ENCODE measurements at places on chromosomes 12 and 14.
A peak's percentile ranks its signal among the peaks of the same experiment; 100 is the strongest.

GRCh38 chr14:51847489-51847796 is 13.0 kb upstream of the GNG2 start:
- no peaks in the 10 kb centered on the region for H3K36me3 ChIP-seq
- DNase-seq, result no peak
- H3K27ac ChIP-seq, result no peak overlapping the region
- peak overlapping the region; percentile 70 for H3K4me3 ChIP-seq

- H3K27ac ChIP-seq, result no peak overlapping the region
- H3K4me3 ChIP-seq, result no peak overlapping the region
- DNase-seq, result no peak
- peaks cover 9% of the 10 kb centered on the region for H3K27me3 ChIP-seq
These were observed 769.4 kb downstream of the MED13L start for GRCh38 chr12:115507951-115508722.

DNA sequence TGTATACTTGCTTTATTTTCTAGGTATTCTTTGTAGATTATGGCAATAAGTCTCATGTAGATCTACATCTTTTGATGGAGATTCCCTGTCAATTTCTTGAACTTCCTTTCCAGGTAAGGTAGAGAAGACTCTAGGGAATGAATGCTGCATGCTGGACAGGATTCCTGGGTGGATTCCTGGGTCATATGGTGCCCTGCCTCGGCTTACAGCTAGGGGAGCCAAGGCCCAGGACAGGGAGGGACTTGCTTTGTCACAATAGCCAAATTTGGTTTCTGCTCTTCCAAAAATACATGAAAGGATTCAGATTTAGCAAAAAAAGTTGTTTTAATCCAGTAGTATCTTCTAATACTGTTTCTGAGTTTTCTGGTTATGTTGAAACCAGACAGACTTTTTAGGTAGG is 59.5 kb upstream of the ASPG start:
- no peak overlapping the region for H3K4me3 ChIP-seq
- H3K27ac ChIP-seq, result no peak overlapping the region
- peaks cover 10% of the 10 kb centered on the region for H3K27me3 ChIP-seq
- H3K36me3 ChIP-seq, result no peaks in the 10 kb centered on the region
- peaks cover 5% of the 10 kb centered on the region for H3K4me1 ChIP-seq

GRCh38 chr14:32710231-32710671 is 228.4 kb upstream of the NPAS3 start:
- DNase-seq, result no peak
- no peaks in the 10 kb centered on the region for H3K36me3 ChIP-seq
- peaks cover 3% of the 10 kb centered on the region for H3K27me3 ChIP-seq
- H3K27ac ChIP-seq, result no peak overlapping the region
- H3K4me3 ChIP-seq, result no peak overlapping the region

GRCh38 chr12:11749943-11750690 is 100.6 kb downstream of the ETV6 start:
- no peak for DNase-seq
- H3K4me3 ChIP-seq, result no peak overlapping the region
- no peaks in the 10 kb centered on the region for H3K27me3 ChIP-seq
- H3K4me1 ChIP-seq, result peaks cover 7% of the 10 kb centered on the region
- peaks cover 14% of the 10 kb centered on the region for H3K36me3 ChIP-seq
- no peak overlapping the region for H3K27ac ChIP-seq

GRCh38 chr14:94307410-94307992 is 14.4 kb upstream of the SERPINA10 start:
- H3K4me1 ChIP-seq, result no peaks in the 10 kb centered on the region
- peaks cover 23% of the 10 kb centered on the region for H3K27me3 ChIP-seq
- no peaks in the 10 kb centered on the region for H3K36me3 ChIP-seq
- H3K4me3 ChIP-seq, result no peak overlapping the region

- H3K27me3 ChIP-seq, result peaks cover 14% of the 10 kb centered on the region
- no peak overlapping the region for H3K27ac ChIP-seq
- DNase-seq, result no peak
- H3K36me3 ChIP-seq, result no peaks in the 10 kb centered on the region
These were observed 38.4 kb upstream of the OR4E1 start for GRCh38 chr14:21712036-21712435.

DNA sequence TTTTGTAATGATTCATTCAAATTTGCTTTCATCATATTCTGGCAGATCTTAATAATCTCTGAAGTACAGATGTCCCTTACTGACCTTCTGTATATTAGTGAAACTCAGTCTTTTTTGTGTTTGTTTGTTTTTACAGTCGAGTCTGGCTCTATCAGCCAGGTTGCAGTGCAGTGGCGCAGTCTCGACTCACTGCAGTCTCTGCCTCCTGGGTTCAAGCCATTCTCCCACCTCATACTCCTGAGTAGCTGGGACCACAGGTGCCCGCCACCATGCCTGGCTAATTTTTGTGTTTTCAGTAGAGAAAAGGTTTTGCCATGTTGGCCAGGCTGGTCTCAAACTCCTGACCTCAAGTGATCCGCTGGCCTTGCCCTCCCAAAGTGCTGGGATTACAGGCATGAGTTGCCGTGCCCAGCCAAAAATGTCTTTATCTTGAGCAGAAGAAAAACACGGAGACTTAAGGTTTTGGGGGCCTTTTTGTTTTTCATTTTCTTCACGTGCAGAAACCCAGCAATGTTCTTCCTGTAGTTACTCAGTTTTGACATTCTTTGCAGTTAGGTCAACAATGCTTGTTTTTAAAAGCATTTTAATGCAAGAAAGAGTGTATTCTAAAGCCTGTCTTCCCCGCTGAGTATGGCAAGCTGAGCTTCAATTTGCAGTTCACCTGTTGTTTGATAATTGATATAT is 79.5 kb downstream of the FAR2 start:
- no peaks in the 10 kb centered on the region for H3K36me3 ChIP-seq
- H3K4me3 ChIP-seq, result no peak overlapping the region

DNA sequence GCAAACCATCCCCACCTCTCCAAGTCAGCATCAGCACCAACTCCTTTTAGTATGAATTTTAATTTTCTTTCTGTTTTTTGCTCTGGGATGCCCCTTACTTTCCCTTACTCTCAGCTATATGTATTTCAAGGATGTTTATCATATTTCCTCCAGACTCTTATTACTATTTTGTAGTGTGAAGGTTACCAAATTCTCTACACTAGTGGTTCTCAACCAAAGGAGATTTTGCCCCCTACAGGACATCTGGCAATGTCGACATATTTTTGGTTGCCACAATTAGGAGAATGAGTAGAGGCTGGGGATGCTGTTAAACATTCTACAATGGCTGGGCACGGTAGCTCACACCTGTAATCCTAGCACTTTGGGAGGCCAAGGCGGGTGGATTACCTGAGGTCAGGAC is 29.1 kb upstream of the SOS2 start:
- H3K4me1 ChIP-seq, result peaks cover 9% of the 10 kb centered on the region
- no peaks in the 10 kb centered on the region for H3K27me3 ChIP-seq
- DNase-seq, result no peak

DNA sequence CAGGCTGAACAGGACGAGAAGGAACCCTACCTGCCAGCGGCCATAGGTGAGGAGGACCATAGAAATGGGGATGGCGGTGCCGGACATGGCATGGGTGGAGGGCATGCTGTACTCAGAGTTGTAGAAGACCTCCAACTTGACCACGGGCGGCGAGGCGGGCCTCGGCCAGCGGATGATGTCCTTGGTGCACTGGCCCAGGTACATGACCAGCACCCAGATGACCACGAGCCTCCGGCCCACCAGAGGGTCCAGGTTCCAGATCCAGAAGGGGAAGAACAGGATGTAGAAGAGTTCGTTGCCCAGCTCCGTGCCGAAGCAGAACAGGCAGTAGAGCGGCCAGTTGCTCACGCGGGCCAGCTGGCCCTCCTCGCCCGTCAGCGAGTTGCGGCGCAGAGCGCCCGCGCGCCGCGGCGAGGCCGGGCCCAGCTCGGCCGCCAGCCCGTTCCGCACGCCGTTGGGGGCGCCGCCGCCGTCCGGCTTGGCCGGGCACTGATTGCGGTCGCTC is 582 bp downstream of the SGPP1 start:
- peak overlapping the region; percentile 99 for H3K4me3 ChIP-seq
- no peaks in the 10 kb centered on the region for H3K36me3 ChIP-seq
- peak overlapping the region; percentile 96 for H3K27ac ChIP-seq
- peak; percentile 59 for DNase-seq
- peaks cover 17% of the 10 kb centered on the region for H3K27me3 ChIP-seq

- no peaks in the 10 kb centered on the region for H3K27me3 ChIP-seq
- no peak overlapping the region for H3K27ac ChIP-seq
These were observed 151.3 kb downstream of the TTC7B start for GRCh38 chr14:90664911-90665310.

DNA sequence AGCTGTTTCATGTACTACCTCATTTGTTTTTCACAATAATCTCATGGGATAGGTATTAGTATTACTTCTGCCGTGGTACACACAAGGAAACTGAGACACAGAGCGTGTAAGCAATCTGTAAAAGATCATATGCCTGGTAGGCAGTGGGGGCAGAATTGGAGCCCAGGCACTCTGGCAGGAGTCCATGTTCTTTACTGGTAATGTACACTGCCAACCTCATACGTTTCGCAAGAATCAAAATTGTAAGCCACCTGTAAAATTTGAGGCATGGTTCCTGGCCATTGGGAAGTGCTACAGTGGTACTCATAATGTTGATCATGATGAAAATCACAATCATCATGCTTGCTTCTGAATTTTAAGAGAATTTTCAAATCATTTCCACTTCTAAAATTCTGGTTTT is 40.7 kb downstream of the TMTC1 start:
- H3K36me3 ChIP-seq, result peaks cover 8% of the 10 kb centered on the region
- H3K4me3 ChIP-seq, result no peak overlapping the region
- no peak overlapping the region for H3K27ac ChIP-seq
- DNase-seq, result no peak
- H3K27me3 ChIP-seq, result no peaks in the 10 kb centered on the region
- H3K4me1 ChIP-seq, result peaks cover 23% of the 10 kb centered on the region

GRCh38 chr12:131991816-131992430 is 42.2 kb downstream of the EP400 start:
- H3K27me3 ChIP-seq, result no peaks in the 10 kb centered on the region
- peak overlapping the region; percentile 50 for H3K27ac ChIP-seq
- peaks cover 21% of the 10 kb centered on the region for H3K4me1 ChIP-seq
- DNase-seq, result no peak

- H3K4me3 ChIP-seq, result no peak overlapping the region
These were observed 306.6 kb upstream of the ATP2B1 start for GRCh38 chr12:90015228-90015627.

DNA sequence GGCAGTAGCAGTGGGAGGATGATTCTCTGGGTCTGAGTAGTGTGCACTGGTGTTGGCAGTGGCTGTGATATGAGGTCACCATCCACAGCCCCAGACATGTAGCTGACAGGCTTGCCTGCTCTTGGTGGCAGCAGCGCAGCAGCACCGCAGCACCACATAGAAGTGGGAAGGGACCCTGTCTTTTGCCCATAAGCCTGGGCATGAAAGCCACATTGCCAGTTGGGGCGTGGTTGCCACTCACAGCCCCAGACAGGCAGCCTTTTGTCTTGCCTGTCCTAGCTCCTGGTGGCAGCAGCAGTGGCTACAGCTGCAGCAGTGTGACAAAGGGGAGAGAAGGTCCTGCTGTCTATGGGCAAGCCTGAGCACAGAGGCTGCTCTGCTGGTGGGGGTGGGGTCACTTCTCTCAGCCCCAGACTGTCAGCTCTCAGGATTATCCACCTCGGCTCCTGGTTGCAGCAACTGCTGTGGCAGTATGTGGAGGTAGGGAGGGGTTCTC is 71.5 kb downstream of the BRMS1L start:
- no peak for DNase-seq
- H3K4me3 ChIP-seq, result no peak overlapping the region
- peaks cover 12% of the 10 kb centered on the region for H3K36me3 ChIP-seq
- H3K27me3 ChIP-seq, result peaks cover 8% of the 10 kb centered on the region

DNA sequence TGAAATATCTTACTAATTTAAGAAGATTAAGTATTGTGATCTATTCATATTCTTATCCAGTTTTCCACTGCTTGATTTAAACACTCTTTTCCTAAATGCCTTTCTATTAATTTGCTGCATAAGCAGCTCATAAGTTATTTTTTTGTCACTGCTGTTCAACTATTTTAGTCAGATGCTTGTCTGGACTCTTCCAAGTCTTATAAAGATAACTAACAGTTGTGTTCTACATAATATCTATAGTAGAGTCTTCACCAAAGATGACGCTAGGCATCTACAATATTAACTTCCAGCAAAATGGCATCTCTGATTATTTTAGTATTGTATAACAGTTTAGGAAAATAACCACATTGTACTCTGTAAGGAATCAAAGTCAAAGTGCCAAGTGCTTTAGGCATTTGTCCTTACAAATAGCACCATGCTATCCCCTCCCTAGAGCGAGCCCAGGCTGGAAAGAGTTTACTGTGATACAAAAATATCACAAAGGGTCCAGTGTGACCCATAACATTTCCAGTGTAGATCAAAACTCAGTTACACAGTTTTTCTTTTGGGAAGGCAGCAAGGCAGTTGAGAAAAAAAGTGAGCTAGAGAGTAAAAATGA is 98.2 kb downstream of the DENND5B start:
- no peak overlapping the region for H3K4me3 ChIP-seq
- no peak overlapping the region for H3K27ac ChIP-seq
- no peak for DNase-seq
- H3K36me3 ChIP-seq, result peaks cover 73% of the 10 kb centered on the region

DNA sequence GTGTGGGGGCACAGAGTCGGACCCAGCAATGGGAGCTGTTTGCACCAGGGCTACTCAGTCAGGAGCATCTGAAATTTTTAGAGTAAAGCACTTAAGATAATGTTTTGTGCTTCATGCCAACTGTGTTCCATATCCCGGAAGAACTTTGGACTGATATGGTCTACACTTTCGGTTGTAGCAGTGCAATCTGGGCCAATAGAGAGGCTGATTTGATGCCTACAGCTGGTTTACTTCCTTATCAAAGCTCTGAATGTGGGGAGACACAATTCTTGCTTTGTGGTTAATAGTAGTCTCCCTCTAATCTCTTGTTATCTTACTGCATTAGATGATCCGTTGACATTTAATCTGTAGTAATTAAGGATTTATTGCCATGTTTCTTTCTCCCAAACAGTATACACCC is 7.8 kb upstream of the VDR start:
- H3K4me1 ChIP-seq, result no peaks in the 10 kb centered on the region
- H3K27me3 ChIP-seq, result peaks cover 65% of the 10 kb centered on the region
- H3K4me3 ChIP-seq, result no peak overlapping the region
- DNase-seq, result no peak
- no peak overlapping the region for H3K27ac ChIP-seq
- no peaks in the 10 kb centered on the region for H3K36me3 ChIP-seq

- no peak overlapping the region for H3K27ac ChIP-seq
- no peaks in the 10 kb centered on the region for H3K36me3 ChIP-seq
- H3K4me1 ChIP-seq, result peaks cover 17% of the 10 kb centered on the region
- H3K27me3 ChIP-seq, result peaks cover 5% of the 10 kb centered on the region
- peak; percentile 29 for DNase-seq
These were observed 378.9 kb downstream of the FUT8 start for GRCh38 chr14:65791191-65791981.

GRCh38 chr12:97568336-97569180 is 106.0 kb downstream of the RMST start:
- H3K4me1 ChIP-seq, result peaks cover 29% of the 10 kb centered on the region
- no peak for DNase-seq
- H3K27ac ChIP-seq, result no peak overlapping the region
- no peaks in the 10 kb centered on the region for H3K27me3 ChIP-seq
- H3K4me3 ChIP-seq, result no peak overlapping the region

- no peak overlapping the region for H3K27ac ChIP-seq
- H3K27me3 ChIP-seq, result no peaks in the 10 kb centered on the region
- H3K4me1 ChIP-seq, result peaks cover 3% of the 10 kb centered on the region
- no peak overlapping the region for H3K4me3 ChIP-seq
These were observed 96.9 kb downstream of the FIGNL2 start for GRCh38 chr12:51751661-51752060.

- no peaks in the 10 kb centered on the region for H3K36me3 ChIP-seq
- no peak for DNase-seq
- peaks cover 40% of the 10 kb centered on the region for H3K27me3 ChIP-seq
These were observed 57.9 kb upstream of the KCNA5 start for GRCh38 chr12:4985820-4986219.

GRCh38 chr14:106840258-106840657 is 1313.9 kb downstream of the TMEM121 start:
- no peak for DNase-seq
- H3K4me1 ChIP-seq, result no peaks in the 10 kb centered on the region
- no peaks in the 10 kb centered on the region for H3K36me3 ChIP-seq
- H3K27me3 ChIP-seq, result no peaks in the 10 kb centered on the region
- no peak overlapping the region for H3K4me3 ChIP-seq

Measured in nephron progenitor cell (in vitro differentiated cells).